ENCODE measurements at places on chromosomes 2 and 18.
A peak's percentile ranks its signal among the peaks of the same experiment; 100 is the strongest.

DNA sequence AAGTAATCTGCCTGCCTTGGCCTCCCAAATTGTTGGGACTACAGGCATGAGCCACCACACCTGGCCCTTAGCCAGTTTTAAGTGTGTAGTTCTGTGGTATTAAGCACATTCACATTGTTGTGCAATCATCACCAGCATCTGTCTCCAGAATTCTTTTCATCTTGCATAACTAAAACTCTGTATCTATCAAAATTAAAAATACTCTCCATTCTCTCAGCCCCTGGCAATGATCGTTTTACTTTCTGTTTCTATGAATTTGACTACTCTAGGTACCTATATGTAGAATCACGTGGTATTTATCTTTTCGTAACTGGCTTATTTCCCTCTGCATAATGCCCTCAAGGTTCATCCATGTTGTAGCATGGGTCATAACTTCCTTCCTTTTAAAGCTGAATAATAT is 45.5 kb upstream of the CAVIN2 start:
- DNase-seq = peak; percentile 87

GRCh38 chr2:63786471-63786870 is 55.2 kb upstream of the UGP2 start:
- peak; percentile 37 for DNase-seq

GRCh38 chr2:86593266-86593665 is 30.0 kb upstream of the CHMP3 start:
- DNase-seq = no peak

- no peak for DNase-seq
These were observed 88.3 kb downstream of the INSIG2 start for GRCh38 chr2:118176601-118177000.

DNA sequence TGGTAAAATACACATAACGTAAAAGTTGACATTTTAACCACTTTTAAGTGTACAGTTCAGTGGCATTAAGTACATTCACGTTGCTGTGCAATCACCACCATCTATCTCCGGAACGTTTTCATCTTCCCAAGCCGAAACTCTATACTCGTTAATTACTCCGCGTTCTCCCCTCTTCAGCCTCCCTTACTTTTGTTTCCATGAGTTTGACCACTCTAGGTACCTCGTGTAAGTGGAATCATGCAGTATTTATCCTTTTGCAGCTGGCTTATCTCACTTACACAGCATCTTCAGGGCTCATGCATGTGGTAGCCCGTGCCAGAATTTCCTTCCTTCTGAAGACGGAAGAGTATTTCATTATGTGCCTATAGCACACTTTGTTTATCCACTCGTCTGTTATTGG is 225.2 kb downstream of the SLC4A3 start:
- DNase-seq = no peak

DNA sequence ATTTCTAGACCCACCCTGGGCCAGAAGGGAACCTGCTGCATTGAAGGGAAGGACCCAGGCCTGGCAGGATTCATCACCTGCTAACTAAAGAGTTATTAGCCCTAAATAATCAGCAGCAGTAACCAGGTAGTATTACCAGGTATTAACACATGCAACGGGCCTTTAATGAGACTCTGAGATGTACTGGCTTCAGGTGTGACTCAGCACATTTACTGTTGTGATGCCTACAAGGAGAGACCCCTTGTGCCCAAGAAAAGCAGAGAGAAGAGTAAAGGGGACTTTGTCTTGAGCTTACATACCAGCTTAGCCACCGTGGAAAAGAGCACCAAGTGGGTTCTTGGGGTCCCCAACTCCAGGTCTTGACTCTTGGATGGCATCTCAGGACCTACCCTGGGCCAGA is 243.1 kb upstream of the SLC39A10 start:
- no peak for DNase-seq

DNA sequence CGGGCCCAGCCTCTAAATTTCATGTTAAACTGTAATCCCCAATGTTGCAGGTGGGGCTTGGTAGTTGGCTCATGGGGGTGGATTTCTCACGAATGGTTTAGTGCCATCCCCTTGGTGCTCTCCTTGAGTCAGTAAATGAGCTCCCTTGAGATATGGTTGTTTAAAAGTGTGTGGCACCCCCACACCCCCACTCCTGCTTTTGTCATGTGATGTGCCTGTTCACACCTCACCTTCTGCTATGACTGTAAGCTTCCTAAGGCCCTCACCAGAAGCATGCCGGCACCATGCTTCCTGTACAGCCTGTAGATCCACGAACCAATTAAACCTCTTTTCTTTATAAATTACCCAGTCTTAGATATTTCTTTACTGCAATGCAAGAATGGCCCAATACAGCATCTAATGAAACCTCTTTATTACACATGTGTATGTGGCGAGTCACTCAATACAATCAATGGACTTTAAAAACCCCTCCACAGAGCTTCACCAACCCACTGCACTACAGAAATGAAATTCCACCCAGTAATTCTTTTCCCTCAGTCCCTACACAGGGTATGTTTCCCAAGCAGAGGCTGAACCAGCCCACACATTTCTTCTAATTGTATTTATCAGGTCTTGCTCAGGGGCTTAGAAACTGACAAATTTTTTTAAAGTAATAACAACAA is 47.3 kb downstream of the WDFY1 start:
- no peak for DNase-seq

- DNase-seq = no peak
These were observed 119.7 kb downstream of the ACOXL start for GRCh38 chr2:110852051-110852450.

DNA sequence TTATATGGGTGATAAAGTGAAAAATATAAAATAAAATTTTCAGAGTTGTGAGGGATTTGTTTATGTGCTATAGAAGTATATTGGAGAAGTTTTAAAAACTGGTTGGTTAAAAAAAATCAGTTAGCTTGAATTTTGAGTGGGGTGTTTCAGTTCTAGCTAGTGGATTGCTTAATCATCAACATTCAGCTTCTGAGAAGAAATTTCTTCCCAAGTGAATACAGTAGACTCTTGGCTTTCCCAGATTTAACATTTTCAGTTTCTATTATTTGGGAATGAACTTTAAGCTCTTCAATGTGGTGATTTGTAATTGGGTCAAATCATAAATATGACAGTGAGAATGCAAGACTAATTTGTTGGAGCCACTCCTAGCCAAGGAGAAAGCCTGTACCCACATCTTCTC is 120.8 kb downstream of the PLCL1 start:
- peak; percentile 29 for DNase-seq

All from fibroblast of the aortic adventitia (primary cell).